IMR-90 (cell line): ENCODE measurements at places on chromosomes 4 and X. TPM values are rescaled to one million over a fixed set of nuclear protein-coding genes. Genes with fewer than 3 reads are reported as not detected.

Gene MYOZ2
- polyA plus RNA-seq = 0.14 and 0.17 TPM in 2 replicates

DNA sequence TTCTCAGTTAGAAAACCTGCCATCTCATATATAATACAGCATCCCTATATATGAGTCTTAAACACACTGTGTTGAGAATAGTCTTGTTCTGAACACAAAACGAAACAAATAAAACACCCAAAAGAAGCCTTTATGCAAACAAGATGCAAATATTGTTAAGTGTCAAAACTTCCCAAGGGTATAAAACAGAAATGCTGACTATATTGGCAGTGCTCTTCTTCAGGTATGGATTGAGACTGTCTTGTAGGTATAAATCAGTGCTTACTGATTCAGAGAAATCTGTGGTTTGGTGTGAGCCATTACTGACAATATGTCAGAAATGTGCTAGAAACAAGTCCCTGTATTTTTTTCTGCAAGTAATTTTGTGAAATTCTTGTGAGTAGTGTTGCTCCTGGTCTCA is 82.8 kb upstream of the CTSO start:
- no peak for DNase-seq

GRCh38 chrX:121000589-121000988 is 15.0 kb upstream of the CT47A1 start:
- DNase-seq = no peak

DNA sequence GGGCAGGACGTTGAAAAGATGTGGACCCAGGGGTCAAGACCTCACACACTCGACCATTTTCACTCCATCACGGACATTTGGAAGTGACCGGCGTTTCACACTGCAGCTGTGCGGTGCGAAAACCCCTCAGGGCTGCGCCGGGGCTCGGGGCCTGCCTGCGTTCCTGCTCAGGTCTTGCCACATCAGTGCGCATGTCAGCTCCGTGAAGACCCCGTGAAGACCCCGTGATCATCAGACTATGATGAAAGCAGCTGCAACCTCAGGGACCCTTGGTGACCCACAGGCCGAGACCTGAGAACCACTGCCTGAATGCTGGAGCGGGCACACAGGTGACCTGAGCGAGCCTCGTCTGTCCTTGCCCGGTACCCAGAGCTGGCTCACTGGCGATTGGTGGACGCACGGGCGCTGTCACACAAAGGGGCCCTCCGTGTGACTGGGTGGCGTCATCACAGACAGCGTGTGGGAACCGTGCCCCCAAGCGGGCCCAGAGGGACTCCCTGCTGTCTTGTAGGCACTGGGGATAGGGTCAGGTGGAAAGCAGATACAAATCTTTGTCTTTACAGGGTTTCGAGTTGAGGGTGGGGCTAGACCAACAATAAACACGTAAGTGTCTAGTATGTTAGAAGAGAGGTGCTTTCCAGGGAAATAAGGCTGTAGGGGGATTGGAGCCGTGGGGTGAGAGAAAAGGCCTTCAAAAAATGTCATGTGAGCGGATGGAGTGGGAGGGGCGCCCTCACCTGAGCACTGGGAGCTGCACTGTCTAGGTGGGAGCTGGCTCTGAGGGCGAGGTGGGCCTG is 12.7 kb downstream of the MSANTD1 start:
- no peak for DNase-seq

Gene MTTP
- 0.03 TPM in 1 of 2 replicates, not detected in the other for polyA plus RNA-seq

- DNase-seq = peak; percentile 44
Observed at GRCh38 chr4:107757864-107758476, 37.9 kb upstream of the PAPSS1 start.

Gene TMSB15A
- polyA plus RNA-seq = 28.8 and 30.5 TPM in 2 replicates

Gene BTK
- not detected in 2 replicates for polyA plus RNA-seq

Gene CPZ
- 8.2 and 10.3 TPM in 2 replicates for polyA plus RNA-seq

GRCh38 chr4:139099366-139099982 is 77.5 kb downstream of the ELF2 start:
- DNase-seq = peak; percentile 86

GRCh38 chr4:169491211-169491610 is 121.2 kb downstream of the NEK1 start:
- DNase-seq = no peak

DNA sequence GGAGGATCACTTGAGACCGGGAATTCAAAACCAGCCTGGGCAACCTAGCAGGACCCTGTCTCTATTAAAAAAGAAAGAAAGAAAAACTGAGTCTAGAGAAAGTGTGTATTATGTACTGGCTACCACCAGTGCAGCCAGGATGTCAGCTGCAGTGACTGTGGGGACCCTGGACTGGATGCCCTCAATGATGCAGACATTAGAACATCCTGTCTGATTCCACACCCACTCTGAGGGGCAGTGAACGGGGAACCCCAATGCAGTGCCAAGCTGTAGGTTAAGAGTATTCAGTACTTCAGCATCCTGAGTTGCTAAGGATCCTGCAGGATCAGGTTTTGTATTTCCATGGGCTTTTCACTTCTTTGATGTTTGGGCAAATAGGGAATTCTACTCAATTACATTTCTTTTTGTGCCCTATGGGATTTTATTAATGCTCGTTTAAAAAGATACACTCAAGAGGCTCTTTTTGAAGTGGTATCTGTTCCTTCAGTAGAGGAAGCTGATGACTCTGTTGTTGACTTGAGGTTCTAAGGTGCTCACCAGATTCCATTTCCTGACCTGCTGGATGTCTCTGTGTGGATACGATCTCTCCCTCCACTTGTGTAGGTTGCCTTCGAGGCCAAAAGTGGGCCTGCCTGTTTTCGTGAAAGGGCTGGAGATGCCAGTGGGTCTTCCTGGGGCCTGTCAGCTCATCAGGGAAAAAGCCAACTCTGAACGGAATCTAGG is 85.9 kb upstream of the CLCN4 start:
- no peak for DNase-seq

DNA sequence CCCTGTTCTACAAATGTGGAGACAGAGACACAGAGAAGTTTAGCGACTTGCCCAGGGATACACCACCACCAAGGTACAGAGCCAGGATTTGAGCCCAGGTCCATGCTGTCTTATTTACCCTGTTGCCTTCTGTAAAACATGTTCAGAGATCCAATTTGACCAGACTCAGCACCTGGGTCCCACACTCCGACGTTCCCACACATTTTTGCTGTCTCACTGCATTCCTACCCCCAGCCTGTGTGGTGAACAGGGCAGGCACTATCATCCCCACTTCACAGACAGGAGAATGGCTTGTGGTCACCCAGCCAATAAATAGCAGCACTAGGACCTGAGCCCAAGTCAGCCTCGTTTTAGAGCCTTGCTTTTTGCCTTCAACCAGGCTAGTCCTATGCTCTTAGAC is 102.8 kb downstream of the PJA1 start:
- DNase-seq = no peak

- no peak for DNase-seq
Observed at GRCh38 chrX:64205441-64205734, at the start of gene AMER1. AMER1 (minus strand) TSS chrX:64205708; CDS start chrX:64193286, 12,422 bp downstream.

Gene RRH
- 0.05 and 0.11 TPM in 2 replicates for polyA plus RNA-seq

DNA sequence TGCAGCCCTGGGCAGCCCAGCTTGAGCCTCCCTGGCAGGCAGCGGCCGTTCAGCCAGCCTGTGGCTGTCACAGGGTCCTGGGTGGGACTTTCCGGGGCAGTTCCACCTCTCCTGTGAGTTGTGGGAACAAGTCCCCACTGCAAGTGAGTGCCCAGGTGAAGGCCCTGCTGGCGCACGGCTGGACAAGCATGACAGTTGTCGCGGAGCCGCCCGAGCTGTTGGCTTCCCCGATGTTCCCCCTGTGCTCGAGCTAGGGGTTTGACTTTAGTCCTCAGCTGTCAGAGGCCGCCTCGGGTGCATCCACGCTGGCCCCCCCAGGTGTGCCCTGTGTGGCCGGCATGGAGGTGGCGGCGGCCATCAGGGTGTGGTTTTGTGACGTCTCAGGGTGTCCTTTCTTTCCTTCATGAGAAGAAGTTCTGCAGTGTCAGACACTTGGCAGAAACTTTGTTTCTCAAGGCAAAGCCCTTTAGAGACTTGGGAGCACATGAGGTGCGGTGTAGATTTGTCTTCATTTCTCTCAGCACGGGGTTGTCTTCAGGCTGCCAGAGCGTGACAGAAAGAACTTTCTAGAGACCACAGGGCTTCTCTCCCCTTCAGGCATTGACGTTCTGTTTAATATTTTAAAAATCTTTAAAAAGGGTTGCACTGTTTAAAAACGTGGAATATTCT is 69.4 kb upstream of the HGFAC start:
- DNase-seq = no peak

Gene CD38
- not detected in 2 replicates for polyA plus RNA-seq

DNA sequence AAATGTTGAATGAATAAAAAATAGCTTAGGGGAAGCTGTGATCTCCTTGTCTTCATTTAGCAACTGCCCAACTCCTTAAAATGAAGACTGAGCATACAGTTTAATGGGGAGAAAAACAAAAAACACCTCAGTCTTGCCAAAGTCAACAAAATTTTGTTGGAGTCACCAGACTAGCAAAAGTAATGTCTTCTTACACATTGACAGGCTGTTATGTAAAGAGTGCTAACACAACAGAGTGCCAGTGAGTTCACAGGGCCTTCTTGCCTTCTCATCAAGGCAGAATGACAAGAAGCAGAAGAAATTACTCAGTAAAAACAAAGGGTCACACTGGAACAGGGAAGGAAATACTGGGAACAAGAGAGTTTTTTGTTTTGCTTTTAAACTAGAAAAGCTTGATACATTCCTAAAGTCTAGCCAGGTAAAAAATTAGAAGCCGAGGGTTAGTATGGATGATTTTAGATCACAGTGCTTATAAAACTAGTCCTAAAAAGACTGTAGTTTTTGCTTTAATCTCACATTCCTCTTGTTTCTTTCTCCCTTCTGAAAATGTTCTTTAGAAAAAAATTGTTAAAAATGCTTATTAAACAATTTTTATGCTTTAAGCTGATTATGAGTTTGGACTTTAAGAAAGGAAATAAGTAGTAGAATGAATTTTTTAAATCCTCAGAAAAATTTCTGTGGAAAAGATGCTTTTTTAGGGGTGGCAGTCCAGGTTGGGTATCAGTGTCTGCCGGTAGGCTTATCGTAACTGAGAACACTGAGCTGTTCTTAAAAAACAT is 38.7 kb upstream of the FRAS1 start:
- DNase-seq = no peak

- DNase-seq = no peak
Observed at GRCh38 chr4:7976634-7977033, 37.0 kb upstream of the AFAP1 start.

Gene NIPAL1
- polyA plus RNA-seq = 0.89 and 0.93 TPM in 2 replicates

GRCh38 chrX:2516623-2517022 is 15.8 kb upstream of the DHRSX start:
- DNase-seq = no peak
